MCF 10A (cell line): ENCODE measurements at places on chromosomes 3 and 15. TPM values are rescaled to one million over a fixed set of nuclear protein-coding genes. Genes with fewer than 3 reads are reported as not detected.

- H3K4me3 ChIP-seq = no peak overlapping the region
- H3K27me3 ChIP-seq = no peaks in the 10 kb centered on the region
- H3K4me1 ChIP-seq = peaks cover 22% of the 10 kb centered on the region
- DNase-seq = no peak
- peaks cover 11% of the 10 kb centered on the region for H3K36me3 ChIP-seq
- no peak overlapping the region for H3K27ac ChIP-seq
These were observed 20.2 kb upstream of the PLXNA1 start for GRCh38 chr3:126962756-126963155.

GRCh38 chr15:55241891-55242290 lies 45.1 kb upstream of the RSL24D1 start:
- H3K27ac ChIP-seq = no peak overlapping the region
- H3K36me3 ChIP-seq = no peaks in the 10 kb centered on the region
- no peak for DNase-seq
- H3K27me3 ChIP-seq = no peaks in the 10 kb centered on the region

GXYLT2 gene
- total RNA-seq = 3.9 and 4.1 TPM in 2 replicates

GRCh38 chr15:84775867-84776449 lies 27.6 kb downstream of the ZNF592 start:
- H3K4me1 ChIP-seq = peaks cover 2% of the 10 kb centered on the region
- H3K36me3 ChIP-seq = peaks cover 39% of the 10 kb centered on the region
- no peaks in the 10 kb centered on the region for H3K27me3 ChIP-seq
- H3K4me3 ChIP-seq = no peak overlapping the region
- H3K27ac ChIP-seq = no peak overlapping the region

C3orf52 gene
- total RNA-seq = 10.4 and 16.1 TPM in 2 replicates

CLRN1 gene
- not detected in 2 replicates for total RNA-seq

GPR27 gene
- total RNA-seq = 4.4 and 6.3 TPM in 2 replicates

DNA sequence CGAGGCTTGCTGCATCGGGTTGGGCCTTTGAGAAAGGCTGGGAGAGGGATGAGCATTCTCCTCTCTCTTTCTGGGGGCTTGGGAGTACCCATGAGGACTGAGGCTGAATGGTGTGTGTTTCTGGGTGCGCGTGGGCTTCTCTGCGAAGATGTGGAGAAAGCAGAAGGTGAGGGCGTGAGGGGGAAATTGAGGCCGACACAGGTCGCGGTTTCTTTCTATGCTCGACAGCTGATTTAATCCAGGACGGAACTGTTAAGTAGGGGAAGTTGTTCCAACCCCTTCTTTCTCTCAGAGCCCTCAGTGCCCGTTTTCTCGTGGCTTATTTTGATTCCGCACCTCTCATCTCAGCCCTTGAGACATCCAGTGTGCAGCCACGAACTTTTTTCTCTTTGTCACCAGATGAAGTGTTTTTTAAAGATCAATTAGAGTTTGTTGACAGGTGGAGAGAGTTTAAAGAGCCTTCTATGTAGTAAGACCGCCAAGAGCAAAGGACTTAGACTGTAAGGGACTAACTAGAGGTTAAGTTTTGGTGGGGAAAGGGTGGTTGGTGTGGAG lies 711 bp downstream of the STARD9 start:
- no peaks in the 10 kb centered on the region for H3K27me3 ChIP-seq
- peak overlapping the region; percentile 89 for H3K4me3 ChIP-seq

DNA sequence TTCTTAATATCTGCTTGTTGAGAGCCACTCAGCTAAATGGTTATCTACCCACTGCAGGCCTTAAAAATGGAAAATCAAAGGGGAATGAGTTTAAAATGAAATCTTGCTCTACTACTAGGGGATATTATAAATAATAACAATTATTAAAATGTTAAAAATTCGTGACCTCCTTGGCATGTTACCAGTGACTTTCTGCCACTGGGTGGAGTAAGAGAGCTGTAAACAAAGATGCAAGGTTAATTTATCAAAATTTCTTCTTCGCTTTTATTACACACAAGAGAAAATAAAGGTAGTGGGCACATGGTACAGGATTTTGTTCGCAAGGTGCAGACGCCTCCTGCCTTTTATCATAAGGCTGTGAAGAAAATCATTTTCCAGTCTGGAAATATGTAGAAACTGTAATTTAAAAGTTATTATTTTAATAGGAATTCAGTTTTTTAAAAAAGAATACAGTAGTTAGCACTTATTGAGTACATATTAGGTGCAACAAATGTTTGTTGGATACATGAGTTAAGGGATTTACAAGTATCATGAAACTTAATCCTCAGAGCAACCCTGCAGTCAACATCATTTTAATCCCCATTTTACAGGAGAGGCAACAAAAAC lies 272.6 kb downstream of the SUCLG2 start:
- no peak overlapping the region for H3K4me3 ChIP-seq
- peaks cover 11% of the 10 kb centered on the region for H3K36me3 ChIP-seq
- peak; percentile 35 for DNase-seq
- H3K4me1 ChIP-seq = peaks cover 5% of the 10 kb centered on the region

- H3K4me3 ChIP-seq = no peak overlapping the region
- H3K27me3 ChIP-seq = no peaks in the 10 kb centered on the region
- no peak overlapping the region for H3K27ac ChIP-seq
- peaks cover 7% of the 10 kb centered on the region for H3K36me3 ChIP-seq
These were observed 403.5 kb downstream of the DIPK2A start for GRCh38 chr3:144375088-144375487.

DNA sequence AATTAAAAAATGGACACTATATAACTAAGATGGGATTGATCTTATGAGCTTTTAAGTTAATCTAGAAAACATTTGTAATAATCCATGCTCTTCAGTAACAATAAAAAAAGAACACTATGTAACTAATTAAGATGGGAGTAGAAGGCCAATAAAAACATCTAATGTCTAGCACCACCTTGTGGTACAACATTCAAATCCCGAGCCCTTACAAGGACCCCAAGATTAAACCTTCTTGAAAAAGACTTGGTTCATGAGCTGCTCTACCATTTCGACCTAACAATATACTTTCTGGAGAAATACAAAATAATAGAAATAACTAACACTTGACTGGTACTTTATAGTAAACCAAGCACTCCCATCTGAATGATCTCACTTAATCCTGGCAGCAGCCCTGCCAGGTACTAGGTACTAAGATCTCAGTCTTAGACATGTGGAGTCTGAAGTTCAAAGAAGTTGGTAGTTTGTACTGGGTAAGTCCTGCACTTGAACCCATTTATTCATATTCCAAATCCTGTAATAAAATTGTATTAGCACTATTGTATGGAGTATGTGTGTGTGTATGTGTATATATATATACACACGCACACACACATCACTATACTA lies 21.8 kb downstream of the METTL6 start:
- H3K4me3 ChIP-seq = no peak overlapping the region
- H3K36me3 ChIP-seq = peaks cover 11% of the 10 kb centered on the region
- H3K27ac ChIP-seq = no peak overlapping the region
- H3K4me1 ChIP-seq = no peaks in the 10 kb centered on the region

MKRN2OS gene
- total RNA-seq = 0.37 and 0.47 TPM in 2 replicates

LIPC gene
- not detected in 2 replicates for total RNA-seq

DNA sequence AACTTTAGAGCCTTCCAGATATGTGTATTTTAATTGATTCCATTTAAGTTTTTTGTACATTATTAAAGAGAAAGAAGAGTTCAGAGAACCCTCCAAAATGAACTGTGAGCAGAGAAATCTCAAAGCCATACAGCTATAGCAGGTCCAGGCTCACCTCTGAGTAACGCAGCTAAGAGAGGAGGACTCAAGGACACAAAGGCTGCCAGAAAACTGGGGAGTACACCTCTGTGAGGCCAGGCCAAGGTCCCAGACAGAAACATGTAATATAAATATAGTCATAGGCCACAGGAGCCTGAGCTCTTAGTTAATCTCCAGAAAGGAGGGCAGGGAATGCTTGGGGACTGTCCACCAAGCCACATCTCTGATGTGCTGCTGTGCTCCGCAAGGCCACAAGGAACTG lies 66.5 kb downstream of the TMEM39A start:
- no peak overlapping the region for H3K4me3 ChIP-seq
- H3K27ac ChIP-seq = no peak overlapping the region
- DNase-seq = no peak
- H3K4me1 ChIP-seq = no peaks in the 10 kb centered on the region
- no peaks in the 10 kb centered on the region for H3K27me3 ChIP-seq
